Stimulated activated CD8-positive, alpha-beta memory T cell treated with anti-CD3 and anti-CD28 coated beads, Interleukin-12 subunit alpha, Interleukin-12 subunit beta, amount 100 ng/mL, for 1 hour (primary cell): ENCODE measurements at places on chromosomes 5 and 9.

DNA sequence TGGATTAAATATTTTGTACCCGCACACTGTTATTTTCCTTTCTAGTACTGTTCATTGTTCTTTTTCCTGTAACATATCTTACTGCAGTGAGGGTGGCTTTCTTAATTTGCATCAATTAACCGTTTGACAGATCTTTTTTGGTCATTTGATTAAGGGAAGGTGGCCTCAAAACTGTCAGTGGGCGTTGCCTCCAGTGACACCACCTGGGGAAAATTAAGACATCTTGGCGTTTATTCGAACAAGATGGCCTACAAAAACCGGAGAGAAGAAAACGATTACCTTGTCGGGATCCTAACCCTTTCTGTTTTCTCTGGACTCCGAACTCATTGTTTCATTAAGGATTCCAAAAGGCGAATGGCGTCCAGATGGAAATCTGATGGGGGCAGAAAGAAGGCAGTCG lies 2.0 kb downstream of the BASP1 start:
- DNase-seq: no peak

- DNase-seq: no peak
Observed at GRCh38 chr5:99029172-99029571, 100.4 kb upstream of the CHD1 start.

DNA sequence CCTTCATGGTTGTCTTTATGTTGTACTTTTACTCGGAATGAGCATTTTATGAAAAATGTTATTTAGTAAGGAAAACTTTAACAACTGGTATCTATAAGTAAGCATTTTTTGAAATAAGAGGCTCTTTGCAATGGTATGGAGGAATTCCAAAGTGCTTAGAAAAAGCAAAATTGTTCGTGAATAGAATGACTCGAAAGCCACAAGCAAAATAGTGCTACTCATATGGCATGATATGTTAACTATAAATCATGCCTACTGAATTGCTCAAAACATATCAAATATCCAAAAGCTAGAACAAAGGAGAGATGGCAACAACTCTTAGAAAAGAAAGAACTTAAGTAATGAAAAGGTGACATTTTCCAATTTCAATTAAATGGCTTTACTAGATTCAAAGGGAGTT lies 216.3 kb downstream of the KIAA0825 start:
- no peak for DNase-seq

DNA sequence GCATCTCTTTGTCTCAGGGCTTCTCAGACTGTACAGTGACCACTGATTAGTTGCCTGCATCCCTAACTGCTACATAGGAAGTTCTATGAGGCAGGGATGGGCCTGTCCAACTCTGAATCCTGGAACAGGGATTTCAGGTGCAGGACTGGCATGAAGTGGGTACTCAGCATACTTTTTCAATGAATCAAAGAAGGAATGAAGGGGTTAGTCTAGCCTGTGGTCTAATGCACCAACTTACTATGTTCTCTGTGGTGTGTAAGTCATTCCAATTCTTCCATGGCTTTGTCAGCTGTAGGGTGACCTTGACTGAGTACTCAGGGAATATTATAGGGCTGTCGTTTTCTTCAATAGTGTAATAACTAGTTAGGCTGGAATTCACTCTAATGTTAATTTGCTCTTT lies 8.3 kb downstream of the COL15A1 start:
- DNase-seq: no peak

GRCh38 chr9:93897075-93897970 lies 57.8 kb downstream of the BARX1 start:
- DNase-seq: no peak

DNA sequence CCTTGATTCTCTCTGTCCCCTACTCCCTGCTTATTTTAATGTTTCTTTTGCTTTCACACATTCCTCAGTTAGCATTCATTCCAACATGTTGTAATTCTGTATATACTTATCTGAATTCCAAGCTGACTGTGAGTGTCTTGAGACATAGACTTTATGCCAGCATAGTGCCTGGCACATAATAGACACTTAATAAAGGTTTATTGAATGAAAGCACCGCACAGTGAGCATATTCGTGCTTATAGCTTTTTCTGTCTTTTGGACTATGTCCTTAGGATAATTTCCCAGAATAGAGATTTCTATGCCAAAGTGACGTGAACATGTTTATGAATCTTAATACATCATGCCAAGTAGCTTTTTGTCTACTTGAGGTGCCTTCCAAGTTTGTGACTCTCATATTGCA lies 174.6 kb downstream of the CD180 start:
- no peak for DNase-seq

DNA sequence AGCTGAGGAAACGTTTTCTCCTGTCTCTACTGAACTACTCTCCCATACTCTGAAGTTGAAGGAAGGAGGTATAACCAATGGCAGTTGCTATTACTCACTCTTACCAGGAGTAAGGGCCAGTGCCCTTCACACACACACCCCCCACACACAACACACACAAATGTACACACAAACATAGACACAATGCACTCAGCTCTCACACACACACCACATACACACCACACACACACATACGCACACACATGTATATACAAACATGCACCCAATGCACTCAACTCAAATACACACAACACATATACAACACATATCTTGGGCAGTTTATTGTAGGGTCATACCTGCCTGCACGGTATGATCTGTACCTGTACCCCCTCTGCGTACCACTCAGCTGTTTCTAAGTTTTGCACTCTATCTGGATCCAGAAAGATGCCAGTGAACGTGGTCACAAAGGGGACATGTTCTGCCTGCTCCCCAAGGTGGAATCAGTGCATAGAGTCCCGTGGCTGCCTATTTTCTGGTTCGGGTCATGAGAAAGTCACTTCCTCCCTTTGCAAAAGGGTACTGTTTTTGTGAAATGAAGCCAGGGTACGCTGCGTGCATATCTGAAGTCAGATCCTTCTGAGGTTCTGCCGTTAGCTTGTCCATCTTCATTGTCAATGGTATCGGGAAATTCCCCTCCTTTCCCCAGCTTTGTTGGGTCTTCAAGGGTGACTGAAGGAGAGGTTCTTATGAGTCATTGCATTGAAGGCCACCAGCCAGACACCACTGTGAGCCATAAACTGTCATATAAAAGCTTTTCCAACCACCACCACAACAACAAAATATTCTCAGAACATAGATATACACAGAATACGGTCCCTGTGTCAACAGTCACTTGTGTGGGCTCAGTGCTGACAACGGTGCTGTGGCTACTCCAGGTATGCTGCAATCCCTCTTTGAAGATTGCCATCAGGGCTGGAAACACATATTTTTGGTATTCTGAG lies 131.9 kb downstream of the UGCG start:
- DNase-seq: no peak

GRCh38 chr5:135810188-135810943 lies 24.1 kb upstream of the SLC25A48 start:
- no peak for DNase-seq

- no peak for DNase-seq
Observed at GRCh38 chr5:53265043-53265442, 155.5 kb upstream of the MOCS2 start.

DNA sequence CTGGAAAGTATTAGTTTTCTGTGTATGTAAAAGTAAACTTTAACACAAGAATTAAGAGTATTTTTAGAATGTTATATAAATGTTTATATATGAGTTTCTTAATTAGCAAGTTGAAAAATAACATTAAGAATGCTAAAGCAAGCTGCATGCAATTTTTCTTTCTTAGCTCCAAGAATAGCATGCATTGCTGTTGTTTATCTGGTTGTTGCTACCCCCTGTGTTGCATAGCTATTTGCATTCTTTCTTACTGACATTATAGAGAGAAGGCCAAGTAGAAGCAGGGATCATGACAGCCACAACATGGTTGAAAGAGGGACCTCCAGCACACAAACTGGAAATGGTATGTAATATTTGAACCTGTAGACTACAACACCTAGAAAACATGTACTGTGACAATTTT lies 94.8 kb downstream of the ERCC6L2 start:
- DNase-seq: no peak

DNA sequence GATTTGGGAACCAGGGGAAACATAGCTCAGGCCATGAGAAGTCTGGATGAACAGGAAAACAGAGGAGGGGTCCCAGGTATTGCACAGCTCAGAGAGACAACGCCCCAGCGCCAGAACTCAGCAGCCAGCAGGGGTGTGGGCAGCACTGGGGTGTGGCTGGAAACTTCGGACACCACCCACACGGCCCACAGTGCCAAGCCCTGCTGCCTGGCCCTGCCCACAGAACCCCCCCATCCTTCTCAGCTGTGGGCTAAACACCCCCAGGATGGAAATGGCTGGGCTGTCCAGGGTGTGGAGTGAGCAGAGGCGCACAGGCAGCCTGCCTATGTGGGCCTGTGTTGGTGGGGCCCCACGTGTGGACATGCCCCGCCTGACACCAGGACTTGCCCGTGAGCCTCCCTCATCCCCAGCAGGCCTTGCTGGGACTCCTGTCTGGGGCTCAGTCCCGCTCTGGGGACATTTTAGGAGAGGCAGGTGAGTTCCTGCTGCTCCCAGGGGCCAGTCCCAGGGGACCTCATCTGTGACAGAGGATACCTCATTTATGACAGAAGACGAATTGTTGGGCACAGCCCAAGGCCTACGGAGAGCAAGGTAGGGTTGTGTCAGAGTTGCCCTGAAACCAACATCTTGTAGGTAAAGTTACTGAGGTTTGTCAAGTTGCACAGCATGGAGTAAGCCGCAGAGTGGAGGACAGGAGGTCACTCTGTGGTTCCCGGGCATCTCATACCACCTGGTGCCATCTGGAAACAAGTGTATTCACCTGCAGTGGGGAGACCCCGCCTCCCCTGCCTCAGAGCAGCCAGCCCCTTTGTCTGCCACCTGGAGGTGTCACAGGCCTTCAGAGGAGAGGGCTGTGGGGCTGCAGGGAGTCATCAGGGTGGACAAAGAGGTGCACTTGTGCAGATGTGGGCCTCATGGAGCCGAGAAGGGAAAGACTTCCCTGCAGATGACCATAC lies 183.2 kb downstream of the AUH start:
- DNase-seq: no peak

DNA sequence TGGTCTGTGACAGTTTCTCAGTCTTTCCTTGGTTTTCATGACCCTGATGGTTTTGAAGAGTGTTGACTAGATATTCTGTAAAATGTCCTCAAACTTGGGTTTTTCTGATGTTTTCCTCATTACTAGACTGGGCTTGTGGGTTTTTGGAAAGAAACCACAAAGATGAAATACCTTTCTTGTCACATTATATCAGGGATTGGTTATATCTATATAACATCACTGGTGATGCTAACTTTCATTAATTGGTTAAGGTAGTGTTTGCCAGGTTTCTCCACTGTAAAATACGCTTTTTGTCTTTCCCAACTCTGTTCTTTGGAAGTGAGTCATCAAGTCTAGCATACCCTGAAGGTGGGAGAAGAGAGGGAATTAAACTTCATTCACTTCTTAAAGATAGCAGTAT lies 3.3 kb upstream of the IL31RA start:
- no peak for DNase-seq

- DNase-seq: no peak
Observed at GRCh38 chr5:129554134-129554904, 94.2 kb downstream of the ADAMTS19 start.

DNA sequence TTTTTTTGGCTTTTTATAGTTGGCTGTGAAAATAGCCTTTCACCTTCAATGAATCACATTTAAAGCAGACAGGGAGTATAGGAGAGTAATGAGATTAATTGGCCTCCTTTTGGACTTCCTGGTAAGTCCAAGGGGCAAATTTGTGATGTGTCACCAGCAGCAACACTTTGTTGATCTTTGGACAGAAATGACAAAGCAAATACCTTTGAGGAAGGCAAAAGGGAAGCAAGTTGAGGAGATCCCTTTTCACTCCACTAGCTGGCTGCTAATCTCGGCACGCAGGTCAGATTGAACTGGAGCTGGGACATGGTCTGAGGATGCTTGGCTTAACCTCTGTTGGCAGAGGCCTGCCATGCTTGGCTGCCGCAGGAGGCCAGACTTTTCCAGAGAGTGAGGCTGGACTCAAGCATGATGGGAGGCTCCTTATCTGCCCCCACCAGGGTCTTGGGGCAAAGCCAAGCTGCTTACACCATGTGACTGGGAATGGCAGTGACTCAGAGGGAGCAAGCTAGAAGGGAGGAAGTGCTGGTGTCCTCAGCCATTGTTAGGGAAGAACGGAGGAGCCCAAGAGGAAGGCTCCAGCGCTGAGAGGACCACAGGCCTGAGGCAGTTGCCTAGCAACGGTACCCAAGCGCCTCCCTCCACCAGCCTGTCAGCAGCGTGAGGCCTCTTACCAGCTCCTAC lies 174.5 kb upstream of the MAP1B start:
- DNase-seq: no peak

DNA sequence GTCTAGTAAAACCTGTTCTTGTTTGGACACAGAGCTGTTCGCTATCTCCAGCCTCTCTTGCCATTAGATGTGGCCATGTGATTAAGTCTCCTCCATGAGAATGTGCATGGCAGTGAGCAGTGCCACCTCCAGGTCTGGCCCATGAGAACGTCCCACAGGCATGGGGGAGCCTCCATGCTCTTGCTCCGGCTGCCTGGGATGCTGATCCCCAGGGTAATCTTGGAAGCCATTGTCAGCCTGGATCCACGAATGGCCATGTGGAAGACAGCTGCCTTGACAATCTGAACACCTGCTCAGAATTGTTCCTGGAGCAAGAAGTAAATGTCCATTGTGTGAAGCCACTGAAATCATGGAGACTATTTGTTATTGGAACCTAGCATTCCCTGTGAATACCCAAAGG lies 83.5 kb downstream of the FSTL4 start:
- DNase-seq: no peak

- no peak for DNase-seq
Observed at GRCh38 chr9:69054989-69055388, 19.4 kb downstream of the FXN start.

DNA sequence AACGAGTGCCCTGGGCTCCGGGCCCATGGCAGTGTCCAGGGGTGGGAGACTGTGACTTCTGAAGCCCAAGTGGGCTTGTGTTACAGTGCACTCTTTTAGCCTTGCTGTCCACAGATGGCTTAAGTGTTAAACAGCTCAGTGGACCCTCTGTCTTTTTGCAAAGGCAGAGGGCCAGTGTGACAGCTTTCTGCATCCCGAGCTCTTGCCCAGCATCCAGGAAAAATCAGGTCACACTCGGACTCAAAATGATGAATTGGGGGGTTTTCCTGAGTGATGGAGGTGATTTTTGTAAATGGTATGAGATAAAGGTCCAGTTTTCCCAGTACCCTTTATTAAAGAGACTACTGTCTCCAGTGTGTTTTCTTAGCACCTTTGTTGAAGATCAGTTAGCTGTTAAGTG lies 321.3 kb upstream of the GRAMD2B start:
- DNase-seq: no peak

GRCh38 chr5:160324886-160325285 lies 12.5 kb upstream of the CCNJL start:
- no peak for DNase-seq

GRCh38 chr5:167720676-167721260 lies 570.7 kb upstream of the WWC1 start:
- DNase-seq: no peak
